ENCODE measurements at places on chromosomes 2 and 18.
A peak's percentile ranks its signal among the peaks of the same experiment; 100 is the strongest.

GRCh38 chr2:134453973-134454372 lies 200.1 kb downstream of the MGAT5 start:
- DNase-seq, result peak; percentile 32

GRCh38 chr2:217103752-217104545 lies 244.1 kb upstream of the TNP1 start:
- no peak for DNase-seq

- no peak for DNase-seq
These were observed 375 bp downstream of the WNT10A start for GRCh38 chr2:218880859-218881594.

GRCh38 chr2:195651046-195651445 lies 6.0 kb upstream of the SLC39A10 start:
- DNase-seq, result no peak

DNA sequence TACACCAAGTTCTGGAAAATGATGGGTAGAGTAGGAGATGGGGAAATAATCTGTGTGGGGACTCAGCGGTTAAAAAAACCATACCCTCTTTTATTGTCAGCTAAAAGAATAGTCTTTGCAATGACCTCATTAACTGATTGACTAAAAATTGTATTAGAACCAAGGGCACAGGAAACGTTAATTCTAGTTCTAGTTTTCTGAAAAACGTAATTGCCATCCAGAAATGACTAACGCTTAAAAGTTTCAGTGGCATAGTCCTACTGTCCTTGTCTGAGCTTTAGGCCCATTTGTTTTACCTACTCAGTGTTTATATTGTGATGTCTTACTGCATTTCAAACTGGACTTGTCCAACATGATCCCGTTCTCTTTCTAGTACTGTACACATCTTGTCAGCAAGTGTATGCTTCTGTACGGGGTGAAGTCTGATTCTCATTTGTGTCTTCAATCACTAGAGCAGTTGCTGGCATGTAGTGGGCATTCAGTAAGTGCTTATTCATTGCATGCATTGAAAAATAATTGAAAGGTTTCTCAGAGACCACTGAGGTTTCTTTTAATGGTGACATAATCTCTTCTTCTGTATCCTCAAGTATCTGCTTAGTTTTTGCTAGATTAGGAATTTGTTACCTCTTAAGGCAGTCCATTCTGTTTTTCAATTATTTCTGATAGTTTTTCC lies 81.5 kb downstream of the ZNF407 start:
- no peak for DNase-seq
